Germinal center (tissue), 1 donor: ENCODE measurements at places on chromosomes 12 and 14.

GRCh38 chr12:53505555-53506449, 1.5 kb downstream of the NPFF start:
- no peak for DNase-seq

DNA sequence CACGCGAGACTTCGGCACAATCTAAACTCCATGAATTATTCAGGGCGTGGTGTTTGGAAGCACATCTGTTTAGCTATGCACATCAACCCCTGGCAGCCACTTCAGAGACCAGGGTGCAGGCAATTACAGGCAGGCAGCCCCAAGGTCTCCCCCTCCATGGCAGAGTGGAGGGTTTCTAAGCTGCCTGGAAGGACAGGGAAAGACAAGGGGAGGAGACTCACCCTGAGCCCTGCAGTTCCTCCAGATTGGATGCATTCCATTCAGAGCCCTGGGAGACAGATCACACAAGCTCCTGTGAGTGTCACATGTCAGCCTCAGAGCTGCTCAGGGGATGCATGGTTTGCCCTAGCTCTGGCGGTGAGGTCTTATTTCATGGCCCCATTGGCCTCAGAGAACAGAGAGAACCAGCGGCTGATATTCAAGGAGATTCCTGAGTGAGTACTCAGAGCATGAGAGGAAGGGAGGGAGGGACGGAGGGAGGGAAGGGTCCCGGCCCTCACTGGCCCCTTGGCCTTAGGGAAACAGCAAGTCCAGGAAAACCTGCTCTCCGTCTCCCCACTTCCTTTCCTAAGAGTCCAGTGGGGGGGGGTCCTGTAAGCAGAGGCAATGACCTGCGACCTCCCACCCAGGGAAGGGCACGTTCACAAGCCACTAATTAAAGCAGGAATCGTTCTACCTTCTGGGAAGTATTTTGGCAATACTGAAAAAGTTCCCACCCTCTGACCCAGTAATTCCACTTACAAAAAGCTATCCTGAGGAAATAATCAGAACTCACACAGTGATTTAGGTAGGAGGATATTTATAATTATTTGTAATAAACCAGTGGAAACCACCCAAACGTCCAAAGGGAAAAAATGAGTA, 55.1 kb downstream of the SSH1 start:
- DNase-seq: no peak

GRCh38 chr12:116319898-116320621, 42.6 kb upstream of the MED13L start:
- no peak for DNase-seq

DNA sequence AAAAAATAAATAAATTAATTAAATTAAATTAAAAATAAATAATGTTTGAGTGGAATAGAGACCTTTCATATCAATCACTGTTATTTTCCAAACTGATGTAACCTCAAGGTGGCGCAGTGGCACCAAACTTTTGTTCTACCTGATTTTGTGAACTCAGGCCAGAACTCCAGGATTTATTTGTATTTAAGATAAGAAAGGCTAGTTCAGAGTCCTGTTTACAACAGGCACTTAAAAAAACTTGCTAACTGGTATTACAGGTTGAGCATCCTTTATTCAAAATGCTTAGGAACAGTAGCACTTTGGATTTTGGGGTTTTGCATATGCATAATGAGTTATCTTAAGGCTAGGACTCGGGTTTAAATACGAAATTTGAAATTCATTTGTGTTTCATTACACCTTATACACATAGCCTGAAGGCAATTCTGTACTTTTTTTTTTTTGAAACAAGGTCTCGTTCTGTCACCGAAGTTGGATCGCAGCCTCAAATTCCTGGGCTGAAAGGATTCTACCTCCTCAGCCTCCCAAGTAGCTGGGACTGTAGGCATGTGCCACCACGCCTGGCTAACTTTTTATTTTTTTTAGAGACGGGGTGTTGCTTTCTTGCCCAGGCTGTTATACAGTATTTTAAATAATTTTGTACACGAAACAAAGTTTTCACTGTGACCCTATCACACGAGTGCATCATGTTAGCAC, 32.4 kb downstream of the YY1 start:
- no peak for DNase-seq

DNA sequence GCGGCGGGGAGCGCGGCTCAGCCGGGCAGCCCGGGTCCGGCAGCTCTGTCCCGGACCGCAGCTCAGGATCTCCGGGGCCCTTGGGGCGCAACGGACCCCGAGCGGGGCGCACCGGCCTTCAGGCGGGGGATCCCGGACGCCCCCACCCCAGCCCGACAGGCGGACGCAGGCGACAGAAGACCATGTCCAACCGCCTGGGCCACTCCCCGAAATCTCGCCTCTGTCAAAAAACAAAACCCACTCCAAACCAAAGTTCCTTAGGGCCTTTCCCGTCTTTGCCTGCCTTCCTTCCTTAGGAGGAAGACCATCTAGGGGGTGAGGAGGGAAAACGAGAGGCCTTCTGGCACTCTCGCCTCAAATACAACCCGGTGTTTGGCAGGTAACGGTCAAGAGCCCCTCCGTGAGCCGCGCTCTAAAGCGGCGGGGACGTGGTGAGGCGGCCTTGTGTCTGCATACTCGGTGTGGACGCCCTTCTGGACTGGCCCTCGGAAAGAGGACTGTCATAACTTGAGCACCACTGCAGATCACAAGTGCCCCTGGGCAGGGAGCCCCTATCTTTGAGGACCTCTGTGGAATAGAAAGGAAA, 604 bp downstream of the HCFC2 start:
- DNase-seq: no peak

GRCh38 chr12:115984616-115985015, 292.9 kb downstream of the MED13L start:
- no peak for DNase-seq

GRCh38 chr12:53506881-53507602, at the start of gene NPFF:
TSS of gene NPFF (minus strand) at chr12:53507484. CDS start at chr12:53507474, 10 bp downstream.
- DNase-seq: no peak

DNA sequence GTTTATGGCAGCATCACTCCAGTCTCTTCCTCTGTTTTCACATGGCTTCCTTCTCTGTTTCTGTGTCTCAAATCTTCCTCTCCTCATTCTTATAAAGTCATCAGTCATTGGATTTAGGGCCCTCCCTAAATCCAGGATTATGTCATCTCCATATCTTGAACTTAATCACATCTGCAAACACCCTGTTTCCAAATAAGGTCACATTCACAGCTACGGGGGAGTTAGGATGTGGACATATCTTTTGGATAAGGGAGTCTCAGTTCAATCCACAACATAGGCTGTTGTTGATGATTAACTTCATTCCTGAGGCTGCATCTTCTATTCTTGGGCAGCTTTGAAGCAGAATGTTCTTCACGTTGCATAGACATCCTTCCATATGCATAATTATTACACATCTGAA, 40.3 kb upstream of the NTF3 start:
- DNase-seq: no peak

GRCh38 chr12:91529829-91530228, 347.2 kb upstream of the DCN start:
- DNase-seq: no peak

- no peak for DNase-seq
Measured at GRCh38 chr12:53097207-53097563, 282 bp upstream of the IGFBP6 start.

DNA sequence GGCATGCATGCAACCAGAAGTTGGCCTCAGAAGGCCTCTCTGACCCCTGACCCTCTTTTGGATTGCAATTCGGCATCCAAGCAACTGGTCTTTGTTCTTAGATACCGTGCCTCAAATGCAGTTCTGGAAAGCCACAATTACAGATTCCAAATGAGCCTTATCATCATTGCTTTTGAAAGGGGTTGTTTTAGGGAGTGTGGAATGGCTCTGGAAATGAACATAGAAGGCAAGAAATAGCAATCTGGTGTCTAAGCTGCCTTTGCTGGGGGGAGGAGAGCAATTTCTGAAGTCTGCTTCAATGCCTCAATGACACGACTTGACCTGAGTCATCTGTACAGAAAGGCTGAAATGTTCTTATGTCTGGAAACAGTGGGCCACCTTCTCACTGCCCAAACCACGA, 250.1 kb downstream of the NUAK1 start:
- no peak for DNase-seq

- no peak for DNase-seq
Measured at GRCh38 chr12:18045446-18045992, 44.5 kb downstream of the RERGL start.

DNA sequence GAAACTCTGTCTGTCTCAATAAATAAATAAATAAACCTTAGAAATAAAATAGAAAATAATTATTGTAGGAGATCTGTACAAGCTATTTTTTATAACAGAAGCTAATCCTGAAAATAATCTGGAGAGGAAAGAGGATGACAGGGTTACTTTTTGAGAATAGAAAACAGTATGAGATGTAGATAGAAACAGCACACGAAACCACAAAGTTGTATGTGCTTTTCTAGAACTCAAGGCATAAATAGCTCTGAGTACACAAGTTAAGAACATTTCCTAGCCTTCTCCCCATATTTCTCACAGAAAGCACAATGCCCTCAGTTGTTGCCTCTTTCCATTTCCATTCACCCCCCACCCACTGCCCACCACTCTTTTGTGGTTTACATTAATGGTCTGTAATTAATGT, 35.7 kb downstream of the SLC38A4 start:
- no peak for DNase-seq

GRCh38 chr14:99564926-99565259, 39.1 kb downstream of the CCDC85C start:
- DNase-seq: no peak
